ENCODE measurements at places on chromosomes 4 and X.

- DNase-seq: no peak
These were observed 61.5 kb downstream of the CCNI start for GRCh38 chr4:77014256-77014655.

GRCh38 chr4:183688216-183688615 is 29.1 kb downstream of the TRAPPC11 start:
- DNase-seq: no peak

GRCh38 chrX:54413753-54414152 is 26.5 kb upstream of the TSR2 start:
- DNase-seq: no peak

DNA sequence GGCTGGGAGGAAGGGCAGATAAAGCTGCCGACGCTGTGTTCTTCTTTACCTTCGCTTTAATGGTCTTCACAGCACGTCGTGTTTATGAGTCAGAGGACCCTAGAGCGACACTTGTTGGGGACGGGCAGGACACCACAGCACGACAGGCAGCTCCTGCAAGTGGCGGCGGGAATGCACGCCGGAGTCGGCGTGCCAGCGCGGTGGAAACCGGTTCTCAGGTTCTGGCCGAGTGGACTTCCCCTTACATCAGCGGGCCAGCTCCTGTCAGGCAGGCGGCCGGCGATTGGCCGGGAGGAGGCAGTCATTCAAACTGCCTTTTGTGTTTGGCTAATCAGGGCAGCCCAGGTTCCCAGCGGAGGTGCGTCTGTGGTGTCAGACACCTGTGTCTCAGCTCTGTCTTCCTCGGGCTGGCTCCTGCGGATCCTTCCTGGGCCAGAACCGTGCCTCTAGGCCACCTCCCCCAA is 150.9 kb downstream of the SHROOM3 start:
- no peak for DNase-seq

GRCh38 chrX:39452401-39452800 is 645.4 kb downstream of the BCOR start:
- no peak for DNase-seq

DNA sequence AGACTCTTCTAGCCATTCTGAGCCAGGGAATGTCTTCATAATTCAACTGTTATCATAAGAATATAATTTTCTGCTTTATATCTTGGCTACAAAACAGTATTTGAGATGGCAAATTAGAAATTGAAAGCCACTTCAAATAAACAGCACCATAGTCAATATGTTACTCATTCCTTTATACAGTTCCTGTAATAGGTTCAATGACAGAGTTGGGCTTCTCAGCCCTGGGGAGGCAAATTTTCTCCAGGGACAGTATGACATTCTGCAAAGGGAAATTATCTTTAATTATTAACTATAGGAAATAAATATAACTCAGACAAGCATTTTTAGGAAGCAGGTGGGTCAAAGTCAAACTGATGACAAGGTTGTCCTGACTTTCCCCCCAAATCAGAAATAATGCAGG is 71.9 kb upstream of the RPS6KA6 start:
- no peak for DNase-seq

- DNase-seq: no peak
These were observed 736.9 kb upstream of the MAGEB2 start for GRCh38 chrX:29478336-29479069.

- DNase-seq: no peak
These were observed 207.8 kb upstream of the SLC7A11 start for GRCh38 chr4:138449938-138450337.

- DNase-seq: no peak
These were observed 535.9 kb downstream of the IQCM start for GRCh38 chr4:149279776-149280175.

DNA sequence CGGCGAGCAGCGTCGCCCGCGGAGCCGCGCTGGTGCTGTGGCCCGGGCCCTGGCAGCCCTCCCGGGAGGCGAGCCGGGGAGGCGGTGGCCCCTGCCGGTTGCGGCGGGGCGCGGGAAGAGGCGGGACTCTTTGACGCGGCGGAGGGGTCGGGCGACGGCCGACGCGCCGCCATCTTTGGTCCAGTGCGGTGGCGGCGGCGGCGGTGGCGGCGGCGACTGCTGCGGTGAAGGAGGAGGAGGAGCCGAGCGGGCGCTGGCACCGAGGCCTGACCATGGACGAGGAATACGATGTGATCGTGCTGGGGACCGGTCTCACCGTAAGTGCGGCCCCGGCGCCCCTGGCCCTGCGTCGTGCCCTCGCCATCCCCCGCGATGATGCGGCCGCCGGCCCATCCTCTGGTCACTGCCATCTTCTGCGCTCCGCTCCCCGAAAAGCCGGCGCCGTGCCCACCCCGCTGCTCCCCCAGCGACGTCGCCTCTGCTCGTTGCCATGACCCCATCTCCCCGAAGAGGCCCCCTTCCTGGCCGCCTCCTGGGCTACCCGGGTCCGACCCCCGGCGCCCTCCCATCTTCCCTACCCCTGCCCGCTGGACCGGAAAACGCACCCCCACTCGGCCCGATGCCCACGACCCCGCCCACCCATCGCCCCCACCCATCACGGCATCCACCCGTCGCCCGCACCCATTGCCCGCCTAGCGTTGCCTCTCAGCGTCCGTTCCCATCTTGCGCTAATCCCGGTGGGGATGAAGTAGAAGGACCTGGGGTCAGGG is at the start of gene GDI1:
Gene GDI1, plus strand, starts transcription at position 172 of the 770 bp plus-strand sequence. Its CDS starts 101 bp downstream, at position 273.
- peak; percentile 46 for DNase-seq

DNA sequence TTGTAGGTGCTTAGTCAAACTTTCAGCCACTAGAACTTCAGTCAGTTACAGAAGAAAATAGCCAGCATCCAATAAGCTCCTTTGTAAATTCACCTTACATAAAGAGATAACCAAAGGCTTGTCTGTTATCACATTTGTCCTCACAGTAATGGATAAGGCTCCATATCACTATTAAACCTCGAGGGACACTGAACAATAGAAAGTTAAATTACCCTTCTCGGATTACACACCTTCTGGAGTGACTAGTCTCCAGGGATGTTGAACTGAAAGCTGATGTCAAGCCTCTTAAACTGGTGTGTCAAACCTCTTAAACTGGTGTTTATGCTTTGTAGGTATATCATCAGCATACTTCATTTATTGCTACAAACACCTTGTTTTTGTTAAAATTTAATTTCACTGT is 639.0 kb downstream of the CENPC start:
- DNase-seq: no peak

GRCh38 chr4:42915484-42915883 is 23.0 kb downstream of the GRXCR1 start:
- DNase-seq: no peak

DNA sequence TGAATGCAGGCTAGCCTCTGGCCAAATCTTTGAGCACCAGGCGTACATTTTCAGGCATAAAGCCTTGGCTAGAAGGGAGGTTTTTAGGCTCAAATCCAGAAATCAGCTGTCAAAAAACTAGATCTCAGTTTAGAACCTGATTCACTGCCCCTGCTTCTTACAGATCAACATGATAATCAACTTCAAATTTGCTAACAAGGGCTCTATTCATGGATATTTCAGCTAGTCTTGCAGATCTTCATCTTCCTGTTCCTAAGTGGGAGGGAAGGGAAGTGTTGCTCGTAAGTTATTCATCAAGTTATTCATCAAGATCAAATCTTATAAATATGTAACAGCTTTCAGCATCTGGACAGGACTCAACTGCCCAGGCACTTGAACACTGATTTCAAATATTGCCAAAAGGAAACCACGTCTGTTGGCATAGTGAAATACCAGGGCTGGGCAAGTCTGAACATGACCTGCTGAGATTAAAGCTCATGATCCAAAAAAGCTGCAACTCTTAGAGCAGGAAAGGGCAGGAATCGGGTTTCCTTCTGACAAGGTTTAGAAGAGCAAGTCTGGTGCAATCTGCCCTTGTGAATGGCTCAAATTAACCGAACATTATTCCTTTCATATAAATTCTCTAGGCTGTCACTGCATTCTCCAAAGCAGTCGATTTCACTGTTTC is 200.3 kb downstream of the PDGFC start:
- no peak for DNase-seq

GRCh38 chrX:49260221-49260985 is 4.1 kb downstream of the FOXP3 start:
- no peak for DNase-seq

DNA sequence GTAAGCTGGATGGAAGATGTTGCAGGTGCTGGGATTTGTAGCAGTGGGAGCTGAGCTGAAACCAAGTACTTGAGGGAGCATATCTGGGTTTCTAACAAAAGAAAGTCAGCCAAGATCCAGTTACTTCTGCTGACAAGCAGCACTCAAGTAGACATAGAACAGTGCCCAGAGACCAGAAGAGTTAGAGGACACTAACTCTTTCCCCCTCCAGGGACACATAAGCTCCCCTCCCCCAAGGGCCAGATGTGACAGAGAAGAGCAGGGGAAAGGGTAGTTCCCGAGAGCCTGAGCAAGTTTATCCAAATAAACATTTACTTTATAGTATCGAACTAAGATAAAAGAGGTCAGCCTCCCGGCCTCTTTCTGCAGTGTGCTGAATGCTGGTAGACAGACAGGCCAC is 12.2 kb downstream of the TRPC3 start:
- no peak for DNase-seq

DNA sequence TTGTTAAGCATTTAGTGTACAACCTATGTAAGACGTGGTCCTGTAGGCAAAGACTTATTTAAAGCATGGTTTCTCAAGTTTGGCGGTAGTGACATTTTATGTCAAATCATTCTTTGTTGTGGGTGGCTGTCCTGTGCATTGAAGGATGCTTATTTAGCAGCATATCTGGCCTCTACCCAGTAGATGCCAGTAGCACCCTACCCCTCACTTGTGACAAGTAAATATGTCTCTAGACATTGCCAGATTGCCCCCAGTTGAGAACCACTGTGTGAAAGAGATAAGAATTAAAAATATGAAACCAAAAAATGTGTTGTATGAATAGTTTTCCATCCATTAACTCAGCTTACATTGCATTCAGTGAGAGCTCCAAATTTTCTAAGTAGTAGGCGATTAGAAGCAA is 25.5 kb downstream of the MMAA start:
- no peak for DNase-seq

- DNase-seq: no peak
These were observed 147.9 kb downstream of the HS6ST2 start for GRCh38 chrX:132810488-132810887.

GRCh38 chrX:78109458-78109857 is 5.4 kb downstream of the PGK1 start:
- no peak for DNase-seq

GRCh38 chr4:55318175-55319129 is 27.6 kb upstream of the SRD5A3 start:
- no peak for DNase-seq

GRCh38 chr4:87410679-87411078 is 11.7 kb upstream of the NUDT9 start:
- DNase-seq: no peak

- no peak for DNase-seq
These were observed 847.6 kb upstream of the LCORL start for GRCh38 chr4:18869166-18869565.

DNA sequence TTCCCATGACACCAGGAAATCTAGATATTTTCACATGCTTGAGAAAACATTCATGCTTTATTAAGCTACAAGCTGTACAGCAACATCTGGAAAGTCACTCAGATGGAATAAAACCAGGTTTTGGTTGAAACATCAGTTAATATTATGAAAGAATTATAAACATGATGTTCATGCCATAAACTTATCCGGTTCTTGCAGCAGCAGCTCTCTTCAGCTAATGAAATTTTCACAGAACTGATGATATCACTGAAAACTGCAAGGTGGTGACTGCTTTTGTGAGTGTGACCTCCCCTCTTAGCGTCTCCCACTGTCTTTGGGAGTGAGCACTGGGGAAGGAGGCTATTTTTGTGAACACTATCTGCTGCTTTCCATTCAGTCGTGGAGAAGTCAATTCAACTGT is 56.9 kb downstream of the ARHGAP10 start:
- no peak for DNase-seq

DNA sequence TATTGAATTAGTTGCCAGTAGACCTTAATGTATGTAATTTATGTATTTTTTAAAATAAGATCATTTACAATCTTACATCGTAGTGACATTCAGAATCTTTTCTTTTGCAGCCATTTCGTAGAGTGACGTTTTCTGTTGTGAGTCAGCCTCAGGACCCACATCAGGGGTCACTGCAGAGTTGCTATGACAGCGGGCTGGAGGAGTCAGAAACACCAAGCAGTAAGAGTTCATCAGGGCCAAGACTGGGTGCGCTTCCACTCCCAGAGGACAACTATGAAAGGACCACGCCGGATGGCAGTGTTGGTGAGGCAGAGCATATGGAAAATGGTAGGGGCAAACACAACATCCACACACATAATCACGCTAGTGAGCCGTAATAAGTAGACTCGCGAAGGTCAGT is 199.9 kb downstream of the PCDH7 start:
- no peak for DNase-seq

GRCh38 chr4:34464196-34464595 is 1780.1 kb downstream of the ARAP2 start:
- DNase-seq: no peak

DNA sequence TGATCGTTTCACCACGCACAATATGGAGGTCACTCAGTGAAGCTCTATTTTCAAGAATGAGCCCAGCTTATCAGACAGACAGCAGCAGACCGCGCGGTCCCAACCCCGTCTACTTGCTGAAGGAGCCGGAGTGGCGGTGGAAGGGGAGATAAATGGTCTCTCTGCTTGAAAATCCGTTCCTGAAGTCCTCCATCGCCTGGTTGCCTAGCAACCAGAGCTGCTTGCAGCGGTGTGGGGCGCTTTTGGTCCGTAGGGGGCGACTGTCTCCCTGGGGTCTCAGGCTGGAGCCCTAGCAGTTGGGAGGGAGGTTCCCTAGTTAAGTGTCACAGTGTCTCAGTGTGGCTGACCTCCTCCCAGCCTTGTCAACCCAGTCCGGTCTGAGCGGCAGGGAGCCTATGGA is 8.3 kb upstream of the DLG3 start:
- DNase-seq: no peak

GRCh38 chr4:150280081-150280895 is 202.0 kb downstream of the DCLK2 start:
- DNase-seq: no peak

- no peak for DNase-seq
These were observed 56.5 kb upstream of the ACSL1 start for GRCh38 chr4:184882276-184882675.

GRCh38 chr4:15042529-15043167 is 40.4 kb downstream of the CPEB2 start:
- no peak for DNase-seq

DNA sequence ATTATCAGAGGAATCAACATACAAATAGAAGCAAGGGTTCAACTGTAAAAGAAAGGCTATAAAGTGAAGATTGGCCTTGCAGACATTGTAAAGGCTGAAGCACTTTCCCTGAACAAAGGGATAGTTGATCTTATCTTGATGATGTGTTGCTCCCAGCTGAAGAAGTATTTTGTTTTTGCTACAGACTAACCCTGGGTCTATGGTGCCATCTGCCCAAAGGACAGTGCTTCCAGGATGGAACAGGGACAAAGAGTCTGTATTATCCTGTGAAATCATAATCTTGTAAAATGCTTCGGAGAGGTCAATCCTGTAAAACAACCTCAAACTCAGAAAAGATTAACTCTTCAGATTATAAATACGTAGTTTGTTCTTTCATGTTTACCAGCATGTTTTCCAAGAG is 251.7 kb upstream of the ANKRD50 start:
- no peak for DNase-seq

GRCh38 chr4:140061194-140061593 is 92.8 kb downstream of the MAML3 start:
- no peak for DNase-seq

GRCh38 chr4:16530688-16531635 is 304.7 kb upstream of the TAPT1 start:
- no peak for DNase-seq
